Osteocyte (in vitro differentiated cells): ENCODE measurements at places on chromosomes 4 and X. TPM values are rescaled to one million over a fixed set of nuclear protein-coding genes. Genes with fewer than 3 reads are reported as not detected.

DNA sequence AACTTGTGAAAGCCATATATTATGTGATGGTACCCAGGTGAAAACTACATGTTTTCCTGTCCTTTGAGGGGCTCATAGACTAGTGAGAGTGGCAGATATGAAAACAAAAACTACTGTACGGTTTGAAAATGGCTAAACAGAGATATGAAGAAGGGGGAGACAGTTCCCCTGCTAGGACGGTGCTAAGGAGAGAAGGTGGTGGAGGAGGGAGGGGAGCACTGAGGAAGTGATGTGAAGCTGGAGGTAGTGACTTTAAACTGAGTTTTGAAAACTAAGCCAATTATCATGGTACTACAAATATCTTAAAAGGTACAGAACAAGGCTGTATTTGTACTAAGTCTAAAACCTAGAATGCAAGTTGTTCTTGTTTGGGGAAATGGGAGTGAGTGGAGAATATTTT lies 188.3 kb downstream of the ENOX2 start:
- no peak for DNase-seq

DNA sequence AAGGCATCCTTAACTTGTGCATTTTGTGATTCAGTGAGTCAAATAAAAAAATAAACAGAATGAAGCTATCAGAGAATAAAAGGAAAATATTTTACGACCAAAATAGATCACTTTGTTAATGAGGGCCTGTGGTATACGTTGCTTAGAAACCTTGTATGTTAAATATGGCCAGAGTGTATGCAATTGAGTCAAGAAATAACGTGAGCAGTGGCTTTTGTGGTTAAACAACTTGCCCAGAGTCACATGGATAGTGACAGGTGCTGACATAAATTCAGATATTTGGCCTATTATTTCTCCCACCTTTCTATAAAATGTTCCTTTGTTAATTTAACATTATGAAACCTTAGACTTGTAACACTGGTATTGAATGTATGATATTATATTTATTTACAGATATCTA lies 393.4 kb downstream of the PABPC4L start:
- no peak for DNase-seq

DNA sequence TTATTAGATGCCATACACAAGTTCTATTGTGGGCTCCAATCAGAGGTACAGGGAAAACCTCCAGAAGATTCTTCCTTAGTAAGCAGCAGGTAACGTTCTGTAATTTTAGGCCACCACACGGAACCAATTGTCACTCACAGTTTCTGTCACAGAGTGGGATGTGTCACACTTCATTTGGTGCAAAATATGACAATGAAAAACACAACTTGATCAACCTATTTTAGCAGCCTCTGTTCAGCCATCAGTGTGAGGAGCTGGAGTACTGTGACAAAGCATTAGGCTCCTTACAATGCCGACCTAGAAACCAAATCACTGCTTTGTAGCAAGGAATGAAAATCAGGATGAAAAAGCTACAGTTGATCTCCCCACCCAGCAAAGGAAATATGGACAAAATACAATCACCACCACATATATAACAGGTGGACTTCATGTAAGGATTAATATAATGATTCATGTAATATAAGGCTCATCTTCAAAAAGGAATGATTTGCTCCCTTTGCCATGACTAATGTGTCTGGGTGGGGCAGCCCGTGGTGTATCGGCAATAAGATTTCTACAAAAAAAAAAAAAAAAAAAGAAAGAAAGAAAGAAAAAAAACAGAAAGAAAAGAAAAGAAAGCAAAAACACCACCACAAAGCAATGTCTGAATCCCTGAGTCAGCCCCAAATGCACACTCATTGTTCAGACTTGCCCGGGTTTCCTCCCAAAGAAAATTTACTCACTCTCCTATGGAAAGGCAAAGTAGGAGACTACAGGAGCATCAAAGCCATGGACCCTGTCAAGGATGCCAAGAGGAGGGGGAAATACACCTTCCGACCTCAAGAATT lies 36.0 kb downstream of the SLC9A7 start:
- DNase-seq = no peak

DNA sequence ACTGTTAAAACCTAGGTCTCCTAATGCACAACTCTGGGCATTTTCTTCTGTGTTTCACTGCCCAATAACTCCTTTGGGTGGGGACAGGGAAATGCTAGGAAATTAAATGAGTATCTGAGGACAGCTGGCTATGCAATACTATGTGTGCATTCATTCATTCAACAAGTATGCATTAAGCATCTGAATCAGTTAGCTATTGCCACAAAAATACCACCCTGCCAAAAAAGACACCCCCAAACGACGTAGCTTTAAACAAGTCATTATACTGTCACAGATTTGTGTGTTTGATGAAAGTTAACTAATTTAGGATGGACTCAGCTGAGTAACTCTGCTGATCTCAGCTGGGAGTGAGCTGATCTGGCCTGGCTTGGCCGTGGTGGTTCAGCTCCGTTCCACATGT lies 29.8 kb upstream of the PTCHD1 start:
- DNase-seq = no peak

DNA sequence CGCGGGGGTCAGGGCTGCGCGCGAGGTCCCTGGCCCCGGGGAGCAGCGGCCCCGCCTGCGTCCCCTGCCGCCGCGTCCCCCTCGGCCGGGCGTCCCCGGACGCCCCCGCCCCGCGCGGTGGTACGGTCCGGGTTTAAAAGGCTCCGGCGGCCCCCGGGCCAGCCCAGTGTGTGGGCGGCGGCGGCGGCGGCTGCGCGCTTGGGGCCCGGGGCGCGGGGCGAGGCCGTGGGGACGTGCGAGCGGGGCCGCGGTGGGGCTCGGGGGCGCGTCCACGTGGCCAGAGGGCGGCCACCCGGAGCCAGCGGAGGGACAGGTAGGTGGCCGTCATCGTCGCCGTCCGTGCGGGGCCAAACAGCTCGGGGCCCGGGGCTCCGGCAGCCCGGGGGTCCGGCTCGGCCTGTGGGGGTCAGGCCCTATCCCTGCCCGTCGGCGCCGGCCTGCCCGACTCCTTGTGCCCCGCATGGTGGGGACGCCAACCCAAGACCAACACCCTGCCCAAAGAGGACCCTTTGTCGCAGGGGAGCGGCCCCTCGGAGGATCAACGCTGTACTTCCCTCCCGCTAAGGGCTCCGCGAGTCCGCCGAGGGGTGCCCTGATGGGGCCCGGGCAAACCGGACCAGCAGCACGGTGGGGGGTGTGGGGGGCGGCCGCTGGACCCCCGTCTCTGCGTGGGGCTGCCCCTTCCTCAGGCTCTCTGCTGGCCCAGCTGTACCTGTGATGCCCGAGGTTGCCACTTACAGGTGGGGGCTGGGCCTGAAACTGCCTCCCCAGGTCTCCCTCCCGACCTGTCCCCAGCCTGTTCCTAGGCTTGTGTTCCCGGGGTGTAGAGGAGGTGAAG lies at the start of gene PLXNA3:
Gene PLXNA3, plus strand, starts transcription at position 166 of the 838 bp plus-strand sequence. CDS start 1,903 bp downstream, outside the sequence.
- DNase-seq = no peak

DNA sequence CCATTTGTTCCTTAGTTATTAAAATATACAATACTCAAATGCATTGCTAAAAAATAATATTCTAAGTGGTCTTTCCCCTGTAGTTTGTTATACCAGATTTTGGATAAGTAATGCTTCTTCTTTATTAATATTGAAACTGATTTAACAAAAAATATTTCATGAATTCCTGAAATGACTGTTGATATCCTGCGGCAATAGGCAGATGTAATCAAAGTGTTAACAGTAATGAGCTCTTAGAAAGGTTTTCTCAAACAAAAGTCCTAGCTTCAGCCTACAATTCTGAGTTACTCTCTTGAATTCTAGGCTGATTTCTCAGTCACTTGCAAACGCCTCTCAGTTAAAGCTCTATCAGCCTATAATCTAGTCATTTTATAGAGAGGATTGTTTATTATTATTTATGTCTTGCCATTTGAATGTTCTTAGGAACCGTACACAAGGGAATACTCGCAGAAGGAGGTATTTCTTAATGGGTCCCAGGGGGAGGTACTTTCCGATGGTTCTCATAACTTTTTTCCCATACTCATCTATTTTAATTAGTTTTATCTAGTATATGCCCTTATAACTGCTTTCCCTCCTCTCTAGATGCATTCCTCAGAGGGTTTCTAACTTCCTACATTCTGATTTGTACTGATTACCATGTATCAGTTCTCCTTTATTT lies 96.8 kb downstream of the FNIP2 start:
- DNase-seq = no peak

- no peak for DNase-seq
Observed at GRCh38 chrX:38599796-38600755, 38.7 kb downstream of the TSPAN7 start.

- no peak for DNase-seq
Observed at GRCh38 chr4:154478547-154478946, 13.1 kb downstream of the DCHS2 start.

DNA sequence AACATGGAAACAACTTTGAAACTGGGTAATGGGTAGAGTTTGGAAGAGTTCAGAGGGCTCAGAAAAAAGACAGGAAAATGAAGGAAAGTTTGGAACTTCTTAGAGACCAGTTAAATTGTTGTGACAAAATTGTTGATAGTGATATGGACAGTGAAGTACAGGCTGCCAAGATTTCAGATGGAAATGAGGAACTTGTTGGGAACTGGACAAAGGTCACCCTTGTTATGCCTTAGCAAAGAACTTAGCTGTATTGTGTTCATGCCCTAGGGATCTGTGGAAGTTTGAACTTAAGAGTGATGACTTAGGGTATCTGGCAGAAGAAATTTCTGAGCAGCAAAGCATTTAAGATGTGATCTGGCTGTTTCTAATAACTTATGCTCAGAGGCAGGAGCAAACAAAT lies 5.1 kb upstream of the ARL13A start:
- DNase-seq = no peak

- no peak for DNase-seq
Observed at GRCh38 chr4:76779740-76780459, 118.0 kb downstream of the SOWAHB start.

GRCh38 chr4:115655626-115656025 lies 542.2 kb upstream of the NDST4 start:
- DNase-seq = no peak

- peak; percentile 84 for DNase-seq
Observed at GRCh38 chr4:39976945-39977488, 694 bp downstream of the PDS5A start.

DNA sequence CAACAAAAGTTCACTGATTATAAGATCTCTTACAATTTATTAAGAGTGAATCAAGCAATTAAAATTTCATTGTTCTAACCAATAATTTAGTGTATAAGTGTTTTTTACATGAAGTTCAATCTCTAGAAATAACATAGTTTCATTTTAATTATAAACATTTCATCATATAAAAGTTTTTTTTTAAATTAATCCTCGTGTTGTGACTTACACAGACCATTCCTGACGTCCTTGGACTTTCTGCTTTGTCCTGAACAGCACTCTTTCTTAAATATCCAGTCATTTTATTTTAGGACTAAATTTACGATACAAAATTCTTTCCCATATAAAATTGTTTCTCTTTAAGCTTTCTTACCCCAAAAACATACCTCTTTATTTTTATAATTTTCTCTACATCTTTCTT lies 841.7 kb upstream of the POU3F4 start:
- no peak for DNase-seq

DNA sequence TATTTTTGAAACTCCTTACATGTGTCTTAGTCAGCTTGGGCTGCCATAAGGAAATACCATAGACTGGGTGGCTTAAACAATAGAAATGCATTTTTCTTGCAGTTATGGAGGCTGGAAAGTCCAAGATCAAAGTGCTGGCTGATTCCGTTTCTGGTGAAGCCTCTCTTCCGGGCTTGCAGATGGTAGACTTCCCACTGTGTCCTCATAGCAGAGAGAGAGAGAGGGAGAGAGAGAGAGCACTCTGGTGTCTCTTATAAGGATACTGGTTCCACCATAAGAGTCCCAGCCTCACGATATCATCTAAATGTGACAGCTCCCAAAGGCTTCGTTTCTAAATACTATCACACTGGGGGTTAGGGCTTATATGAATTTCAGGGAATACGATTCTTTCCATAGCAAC lies 39.7 kb downstream of the ENPEP start:
- DNase-seq = no peak

- no peak for DNase-seq
Observed at GRCh38 chr4:14857981-14858380, 144.3 kb upstream of the CPEB2 start.

DNA sequence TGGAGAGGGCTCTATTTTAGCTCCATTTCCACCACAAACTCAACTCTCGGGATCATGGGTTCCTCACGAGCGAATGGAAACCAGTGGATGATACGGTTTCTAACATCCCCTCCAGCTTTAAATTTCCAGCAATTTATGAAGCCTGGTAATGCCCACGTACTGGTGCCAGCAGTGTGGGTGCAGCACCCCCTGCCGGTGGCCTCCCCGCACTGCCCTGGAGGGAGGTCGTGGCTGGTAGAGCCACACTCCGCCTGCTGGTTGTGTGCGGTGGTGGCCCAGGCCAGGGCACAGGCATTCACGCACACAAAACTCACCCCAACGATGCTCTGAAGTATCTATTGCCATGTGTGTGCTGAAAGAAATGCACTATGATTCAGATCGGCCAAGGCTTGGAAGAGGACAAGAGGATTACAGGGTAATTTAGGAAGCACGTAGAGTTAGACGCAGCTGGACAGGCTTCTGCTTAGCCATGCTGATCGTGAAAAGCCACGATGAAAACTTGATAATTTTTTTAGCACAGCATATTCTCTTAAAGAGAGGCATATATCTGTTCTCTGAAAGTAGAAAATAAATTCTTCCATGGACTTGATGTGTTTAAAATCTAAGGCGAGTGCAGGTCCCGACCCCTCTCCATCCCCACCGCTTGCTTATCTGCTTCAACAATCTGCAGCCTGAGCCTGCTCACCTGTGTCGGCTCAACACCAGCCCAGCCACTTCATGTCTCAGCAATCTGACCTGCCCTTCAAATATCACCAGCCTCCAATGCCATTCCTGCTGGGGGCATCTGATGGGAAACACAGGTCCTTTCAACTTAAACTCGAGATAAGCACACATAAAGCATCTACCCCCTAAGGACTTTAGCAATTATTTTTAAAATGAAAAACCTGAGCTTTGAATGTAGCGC lies 59.1 kb downstream of the SCD5 start:
- peak; percentile 86 for DNase-seq

DNA sequence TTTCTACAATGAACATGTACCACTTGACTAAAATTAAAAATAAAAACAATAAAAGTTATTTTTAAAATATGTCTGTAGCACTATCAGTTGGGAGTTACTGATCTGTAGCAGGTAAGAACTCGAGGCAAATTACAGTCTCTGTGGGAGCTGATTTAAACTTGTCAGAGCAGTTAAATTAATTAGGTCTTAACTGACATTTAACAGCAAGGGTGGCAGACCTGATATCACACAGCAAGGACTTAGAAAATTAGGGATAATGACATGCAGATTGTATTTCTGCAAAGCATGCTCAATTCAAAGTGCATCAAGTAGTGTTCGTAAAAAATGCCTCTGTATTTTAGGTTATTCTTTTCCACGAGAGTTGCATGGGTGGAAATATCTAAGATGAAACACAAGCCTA lies 208.9 kb downstream of the SPATA18 start:
- DNase-seq = no peak

CXCL10 gene
- not detected in 2 replicates for total RNA-seq

MAGEB6 gene
- not detected in 2 replicates for total RNA-seq

SPARCL1 gene
- total RNA-seq = 4.0 TPM in 2 replicates

ADGRL3 gene
- 17.6 and 18.7 TPM in 2 replicates for total RNA-seq

AIFM1 gene
- 27.7 and 31.2 TPM in 2 replicates for total RNA-seq

MAGEA11 gene
- total RNA-seq = not detected in 2 replicates
